Activated naive CD4-positive, alpha-beta T cell (primary cell): ENCODE measurements at places on chromosomes 1 and 21.

DNA sequence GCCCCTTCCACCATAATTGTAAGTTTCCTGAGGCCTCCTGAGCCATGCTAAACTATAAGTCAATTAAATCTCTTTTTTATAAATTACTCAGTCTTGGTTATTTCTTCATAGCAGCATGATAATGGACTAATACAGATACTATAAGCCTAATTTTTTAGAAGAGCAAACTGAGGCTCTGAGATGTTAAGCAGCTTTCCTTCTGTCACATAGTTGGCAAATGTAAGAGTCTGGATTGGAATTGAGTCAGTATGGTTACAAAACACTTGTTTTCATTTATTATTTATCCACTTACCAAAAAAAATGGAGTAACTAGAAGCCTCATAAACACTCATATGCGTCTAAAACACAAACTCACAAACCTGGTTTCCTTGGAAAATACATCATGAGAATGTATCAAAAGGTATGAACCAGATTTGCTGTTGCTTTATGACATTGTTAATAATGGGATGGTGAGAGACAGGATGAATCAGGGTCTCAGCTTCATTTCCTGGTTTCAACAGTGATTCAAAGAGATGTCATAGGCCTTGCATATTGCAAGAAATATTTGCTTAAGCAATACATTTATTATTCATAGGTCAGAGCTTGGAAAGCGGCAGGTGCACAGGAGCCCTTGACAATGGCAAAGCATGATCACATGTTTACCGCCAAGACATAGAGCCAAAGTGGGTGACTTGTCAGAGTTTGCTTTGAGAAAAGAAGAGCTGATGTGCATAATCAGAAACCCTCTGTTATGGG, 221.5 kb downstream of the GRIK1 start:
- no peak for DNase-seq

- DNase-seq: no peak
These were observed 3.8 kb upstream of the PIGC start for GRCh38 chr1:172447641-172448040.

DNA sequence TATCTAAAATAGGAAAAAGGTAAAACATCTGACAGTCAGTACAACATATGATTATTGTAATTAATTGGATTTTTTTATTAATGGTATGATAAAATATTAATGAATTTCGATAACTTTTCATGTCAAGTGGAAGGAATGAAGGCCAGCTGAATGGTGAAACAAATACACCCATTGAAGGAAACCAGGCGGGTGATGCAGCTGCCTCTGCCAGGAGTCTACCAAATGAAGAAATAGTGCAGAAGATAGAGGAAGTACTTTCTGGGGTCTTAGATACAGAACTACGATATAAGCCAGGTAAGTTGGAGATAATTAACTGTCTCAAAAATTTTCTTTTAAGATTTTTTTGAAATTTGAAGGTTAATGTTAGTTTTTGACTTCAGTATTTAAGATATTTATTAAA, 3.2 kb downstream of the SON start:
- no peak for DNase-seq

DNA sequence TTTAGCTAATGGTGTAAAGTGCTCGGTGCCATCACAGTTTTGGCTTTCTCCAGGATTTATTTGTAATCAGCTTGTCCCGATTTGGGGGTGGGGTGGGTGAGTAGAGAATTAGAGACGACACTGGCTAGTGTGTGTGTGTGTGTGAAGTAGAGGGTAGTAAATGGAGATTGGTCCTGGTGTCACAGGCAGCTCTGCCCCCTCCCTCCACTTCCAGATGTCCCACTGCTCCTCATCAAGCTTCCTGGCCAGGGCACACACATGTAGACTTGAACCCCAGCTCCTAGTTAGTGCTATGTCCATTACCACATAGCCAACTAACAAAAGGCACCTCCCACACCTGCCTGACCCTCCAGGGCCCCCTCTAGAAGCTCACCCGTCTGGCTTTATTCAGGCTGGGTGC, 3.2 kb downstream of the TRNP1 start:
- DNase-seq: no peak

GRCh38 chr1:31228986-31229385, 10.7 kb downstream of the NKAIN1 start:
- no peak for DNase-seq

- DNase-seq: no peak
These were observed 159.7 kb downstream of the HIVEP3 start for GRCh38 chr1:41758904-41759548.

DNA sequence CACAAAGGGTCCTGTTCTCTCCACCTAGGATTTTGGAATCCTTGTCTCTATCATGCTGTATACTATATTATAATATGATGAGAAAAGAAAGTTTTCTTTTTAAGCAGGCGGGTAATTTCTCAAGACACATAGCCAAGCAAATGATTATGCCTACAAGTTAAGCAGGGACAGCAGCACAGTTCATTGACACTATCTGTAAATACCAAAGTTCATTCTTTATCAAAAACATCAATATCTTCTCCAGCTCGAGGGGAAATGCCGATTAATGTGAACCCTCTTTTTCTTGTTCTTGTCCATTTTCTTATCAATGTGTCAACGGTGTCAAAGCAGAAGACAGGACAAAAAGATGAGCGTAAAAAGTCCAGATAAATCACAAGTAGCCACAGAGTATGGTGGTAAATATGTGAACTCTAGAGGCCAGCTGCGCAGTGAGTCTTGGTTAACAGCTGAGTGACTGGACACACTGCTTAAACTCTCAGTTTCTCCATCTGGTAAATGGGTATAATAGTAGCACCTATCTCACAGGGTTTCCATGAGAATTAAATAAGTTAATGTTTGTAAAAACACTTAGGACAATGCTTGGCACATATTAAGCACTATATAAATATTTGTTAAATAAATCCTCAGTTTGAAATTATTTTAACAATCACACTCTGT, 30.9 kb downstream of the LPAR3 start:
- DNase-seq: no peak

DNA sequence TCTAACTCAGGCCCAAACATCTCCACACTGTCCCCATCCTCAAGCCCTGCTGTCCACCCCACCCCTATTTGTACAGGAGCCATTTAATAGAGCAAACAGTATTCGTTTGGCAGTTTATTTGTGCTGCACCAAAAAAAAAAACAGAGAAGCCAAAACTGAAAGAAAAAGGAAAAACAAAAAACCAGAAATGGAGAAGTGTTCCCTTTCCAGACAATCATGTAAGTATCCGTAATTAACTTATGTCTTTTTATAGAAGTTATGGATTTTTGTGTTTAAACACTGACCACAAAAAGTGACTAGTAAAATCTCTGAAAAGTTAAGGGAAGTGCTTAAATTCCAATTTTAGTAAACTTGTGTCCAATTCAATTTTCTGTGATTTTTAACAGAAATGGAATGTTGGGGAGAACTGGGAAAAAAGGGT, 40.4 kb upstream of the ZBTB18 start:
- DNase-seq: no peak

DNA sequence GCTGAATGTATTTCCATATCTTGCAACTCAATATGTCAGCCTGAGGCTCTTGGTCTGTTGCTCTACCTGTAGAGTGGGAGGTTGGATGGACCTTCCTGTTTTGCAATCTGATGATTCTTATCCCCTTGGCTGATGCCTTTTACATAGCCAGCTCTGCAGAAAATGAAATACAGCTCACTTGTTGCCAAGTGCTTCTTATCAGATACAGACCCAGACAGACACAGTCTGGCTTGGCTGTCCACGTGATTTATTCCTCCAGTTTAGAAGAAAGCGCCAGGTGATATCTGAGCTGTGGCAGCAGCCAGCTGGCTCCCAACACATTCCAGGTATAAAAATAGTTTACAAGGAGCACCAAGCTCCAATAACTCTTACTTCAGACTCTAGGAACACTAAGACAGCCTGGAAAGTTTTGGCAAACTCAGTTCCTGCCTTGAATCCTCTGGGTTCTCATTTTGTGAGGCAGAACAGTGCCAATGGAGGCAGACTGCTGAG, 479.2 kb upstream of the USP24 start:
- no peak for DNase-seq

- DNase-seq: no peak
These were observed 49.6 kb downstream of the EDN2 start for GRCh38 chr1:41434748-41435449.

DNA sequence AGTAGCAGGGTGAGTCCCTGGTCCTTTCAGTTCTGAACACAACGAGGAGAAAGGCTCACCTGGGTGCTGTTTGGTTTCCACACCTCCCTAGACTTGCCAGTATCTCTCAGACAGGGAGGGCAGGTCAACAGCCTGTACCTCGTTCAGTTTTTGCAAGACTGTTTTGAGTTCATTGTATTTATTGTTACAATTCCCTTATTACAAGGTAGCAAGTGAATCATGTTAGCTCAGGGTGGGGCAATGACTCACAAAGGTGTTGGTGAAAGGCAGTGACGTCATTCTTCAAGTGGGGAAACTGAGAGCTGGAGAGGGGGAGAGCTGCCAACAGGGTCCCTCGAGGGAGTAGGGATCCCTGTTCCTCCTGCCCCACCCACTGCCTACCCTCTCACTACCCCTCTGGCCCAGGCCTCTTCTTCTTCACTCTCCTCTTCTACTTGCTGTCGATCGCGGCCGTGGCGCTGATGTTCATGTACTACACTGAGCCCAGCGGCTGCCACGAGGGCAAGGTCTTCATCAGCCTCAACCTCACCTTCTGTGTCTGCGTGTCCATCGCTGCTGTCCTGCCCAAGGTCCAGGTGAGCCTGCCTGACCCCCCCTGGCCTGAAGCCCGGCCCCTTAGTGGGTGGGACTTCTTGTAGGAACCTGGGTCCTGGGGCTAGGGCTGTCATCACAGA, 13.4 kb downstream of the SERINC2 start:
- no peak for DNase-seq

DNA sequence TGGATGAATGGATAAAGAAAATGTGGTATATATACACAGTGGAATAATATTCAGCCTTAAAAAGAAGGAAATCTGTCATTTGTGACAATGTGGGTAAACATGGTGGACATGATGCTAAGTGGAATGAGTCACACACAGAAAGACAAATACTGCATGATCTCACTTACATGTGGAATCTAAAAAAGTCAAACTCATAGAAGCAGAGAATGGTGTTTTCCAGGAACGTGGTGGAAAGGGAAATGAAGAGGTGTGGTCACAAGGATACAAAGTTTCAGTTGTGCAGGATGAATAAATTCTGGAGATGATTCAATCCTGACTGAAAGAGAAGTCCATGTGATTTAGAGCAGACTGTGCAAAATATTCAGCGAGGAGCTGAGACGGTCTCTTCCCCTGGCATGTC, 56.6 kb downstream of the RYR2 start:
- DNase-seq: no peak

GRCh38 chr1:168057921-168058320, 78.8 kb downstream of the GPR161 start:
- DNase-seq: no peak

DNA sequence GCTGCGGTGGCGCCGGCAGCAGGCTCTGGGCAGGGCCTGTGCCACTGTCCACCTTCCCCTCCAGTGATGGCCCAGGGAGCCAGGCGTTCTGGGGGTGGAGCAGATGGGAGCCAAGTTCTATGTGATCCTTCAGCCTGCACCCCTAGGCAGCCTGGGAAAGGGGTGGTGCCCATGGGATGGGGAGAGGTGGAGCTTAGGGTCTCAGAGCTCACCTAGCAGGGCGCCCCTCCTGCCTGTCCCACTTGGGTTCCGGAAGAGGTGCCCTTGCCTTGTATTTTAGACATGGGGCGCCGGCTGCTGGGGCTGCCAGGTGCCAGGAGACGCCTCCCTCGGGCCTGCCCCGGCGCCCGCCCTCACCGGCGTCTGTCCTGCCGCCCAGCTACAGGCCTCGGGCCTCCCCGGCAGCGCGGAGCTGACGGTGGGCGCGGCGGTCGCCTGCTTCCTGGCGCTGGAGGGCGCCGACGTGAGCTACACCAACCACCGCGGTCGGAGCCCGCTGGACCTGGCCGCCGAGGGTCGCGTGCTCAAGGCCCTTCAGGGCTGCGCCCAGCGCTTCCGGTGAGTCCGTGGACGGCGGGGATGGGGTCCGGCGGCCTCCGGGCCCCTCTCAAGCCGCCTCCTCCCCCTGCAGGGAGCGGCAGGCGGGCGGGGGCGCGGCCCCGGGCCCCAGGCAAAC, 3.1 kb upstream of the MMP23B start:
- DNase-seq: no peak

DNA sequence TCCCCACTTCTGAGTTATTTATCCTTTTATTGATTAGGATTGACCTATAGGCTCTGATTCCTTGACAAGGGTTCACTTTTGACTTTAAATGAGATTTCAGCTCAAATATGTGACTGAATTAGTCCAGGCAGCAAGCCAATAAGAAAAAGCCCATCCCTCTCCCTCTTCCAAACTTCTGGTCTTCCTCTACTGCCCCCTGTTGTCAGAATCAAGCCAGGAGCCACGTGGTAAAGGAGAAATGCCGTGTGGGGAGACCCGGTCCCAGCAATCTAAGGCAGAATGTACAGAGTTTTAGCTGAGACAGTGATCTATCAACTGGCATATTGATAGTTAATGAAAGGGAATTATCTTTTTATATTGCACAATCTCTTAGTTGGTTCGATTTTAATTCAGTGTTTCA, 5.2 kb downstream of the ADAMTS5 start:
- DNase-seq: no peak

DNA sequence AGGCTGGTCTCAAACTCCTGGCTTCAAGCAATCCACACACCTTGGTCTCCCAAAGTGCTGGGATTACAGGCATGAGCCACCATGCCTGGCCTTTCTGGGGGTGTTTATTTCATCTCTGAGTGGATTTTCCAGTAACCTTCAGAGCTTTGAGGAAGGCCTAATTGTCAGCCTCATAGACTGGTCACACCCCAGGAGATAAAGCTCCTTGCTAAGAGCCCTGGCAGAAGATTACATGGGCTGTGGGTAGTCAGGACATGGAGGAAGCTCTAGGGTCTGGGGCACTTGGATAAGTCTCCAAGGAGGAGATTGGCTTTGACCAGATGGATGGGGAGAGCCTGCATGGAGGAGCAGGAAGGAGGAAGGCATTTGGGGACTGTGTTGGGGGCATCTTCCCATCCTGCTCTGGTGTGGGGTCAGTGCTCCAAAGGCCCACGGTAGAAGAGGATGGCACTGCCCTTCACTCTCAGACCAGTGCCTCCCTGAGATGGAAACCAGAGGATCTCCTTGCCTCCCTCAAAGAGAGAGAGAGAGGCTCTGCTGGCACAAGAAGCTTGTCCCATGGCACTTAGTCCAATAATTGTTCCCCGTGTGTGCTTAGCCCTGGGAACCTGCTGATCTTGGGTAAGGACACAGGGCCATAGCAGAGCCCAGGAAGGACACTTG, 14.7 kb upstream of the GSTM4 start:
- DNase-seq: no peak

GRCh38 chr1:186793582-186793927, 35.2 kb upstream of the PLA2G4A start:
- DNase-seq: no peak

DNA sequence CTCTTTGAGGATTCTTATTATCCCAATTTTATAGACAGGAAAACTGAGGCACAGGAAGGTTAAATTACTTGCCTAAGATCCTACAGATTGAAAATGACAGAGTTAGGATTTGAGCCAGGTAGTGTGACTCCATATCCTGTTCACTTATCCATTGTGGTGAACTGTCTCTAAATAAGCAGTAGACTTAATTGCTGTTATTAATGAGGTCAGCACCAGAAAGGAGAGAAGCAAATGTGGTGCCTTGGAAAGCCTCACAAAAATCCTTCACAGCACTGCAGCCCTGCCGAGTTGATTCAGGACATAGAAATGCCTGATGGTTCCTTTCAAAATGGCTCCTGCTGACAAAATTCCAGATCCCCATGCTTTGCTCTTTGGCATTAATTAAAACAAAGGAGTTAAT, 193.3 kb upstream of the BEND5 start:
- DNase-seq: no peak
